ENCODE measurements at places on chromosomes 1 and 21.
A peak's percentile ranks its signal among the peaks of the same experiment; 100 is the strongest.

- no peak for DNase-seq
Observed at GRCh38 chr1:157133426-157133825, 4.8 kb downstream of the ETV3 start.

GRCh38 chr1:42777852-42778251, 6.9 kb upstream of the TMEM269 start:
- peak; percentile 56 for DNase-seq

- no peak for DNase-seq
Observed at GRCh38 chr1:41682845-41683625, 198.6 kb upstream of the EDN2 start.

- DNase-seq, result no peak
Observed at GRCh38 chr21:44424608-44425306, 30.6 kb upstream of the LRRC3 start.

DNA sequence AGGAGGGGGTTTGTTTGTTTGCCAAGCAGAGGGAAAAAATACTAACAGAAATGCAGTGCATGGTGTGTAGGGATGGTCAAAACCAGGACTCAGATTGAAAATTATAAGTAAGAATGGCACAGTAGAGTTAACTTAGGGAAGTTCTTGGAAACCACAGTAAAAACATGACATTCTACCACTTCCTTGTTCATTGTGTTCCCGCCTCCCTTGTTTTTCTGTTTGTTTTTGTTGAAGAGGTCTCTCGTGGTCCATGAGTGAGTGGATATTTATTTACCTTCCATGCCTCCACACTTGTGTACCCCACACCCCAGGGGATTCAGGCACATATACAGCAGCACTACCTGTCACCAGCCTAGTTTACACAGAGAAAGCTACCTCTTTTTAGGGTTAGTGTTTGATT, 69.6 kb downstream of the OLFML2B start:
- peak; percentile 19 for DNase-seq

GRCh38 chr1:1132956-1133750, 17.3 kb upstream of the C1orf159 start:
- DNase-seq, result no peak

DNA sequence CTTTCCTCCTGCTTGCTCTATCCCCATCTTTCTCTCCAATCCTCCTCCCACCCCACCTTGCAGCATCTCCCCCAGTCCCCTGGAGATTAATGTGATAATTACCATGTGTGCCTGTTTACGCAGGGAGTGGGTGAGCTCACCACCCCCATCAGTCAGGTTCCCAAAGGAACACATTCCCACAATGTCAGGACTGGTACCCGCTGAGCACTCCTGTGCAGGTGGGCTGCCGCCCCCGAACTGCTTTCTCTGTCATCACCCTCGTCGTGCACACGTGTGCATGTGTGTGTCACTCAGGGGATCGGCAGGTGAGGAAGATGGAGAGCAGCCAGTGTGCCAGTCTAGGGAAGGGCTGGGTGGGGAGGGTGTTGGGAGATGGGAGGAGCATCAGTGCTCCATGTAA, 163.4 kb downstream of the CACNA1E start:
- no peak for DNase-seq

GRCh38 chr1:32915766-32916706, 14.8 kb upstream of the TMEM54 start:
- no peak for DNase-seq

DNA sequence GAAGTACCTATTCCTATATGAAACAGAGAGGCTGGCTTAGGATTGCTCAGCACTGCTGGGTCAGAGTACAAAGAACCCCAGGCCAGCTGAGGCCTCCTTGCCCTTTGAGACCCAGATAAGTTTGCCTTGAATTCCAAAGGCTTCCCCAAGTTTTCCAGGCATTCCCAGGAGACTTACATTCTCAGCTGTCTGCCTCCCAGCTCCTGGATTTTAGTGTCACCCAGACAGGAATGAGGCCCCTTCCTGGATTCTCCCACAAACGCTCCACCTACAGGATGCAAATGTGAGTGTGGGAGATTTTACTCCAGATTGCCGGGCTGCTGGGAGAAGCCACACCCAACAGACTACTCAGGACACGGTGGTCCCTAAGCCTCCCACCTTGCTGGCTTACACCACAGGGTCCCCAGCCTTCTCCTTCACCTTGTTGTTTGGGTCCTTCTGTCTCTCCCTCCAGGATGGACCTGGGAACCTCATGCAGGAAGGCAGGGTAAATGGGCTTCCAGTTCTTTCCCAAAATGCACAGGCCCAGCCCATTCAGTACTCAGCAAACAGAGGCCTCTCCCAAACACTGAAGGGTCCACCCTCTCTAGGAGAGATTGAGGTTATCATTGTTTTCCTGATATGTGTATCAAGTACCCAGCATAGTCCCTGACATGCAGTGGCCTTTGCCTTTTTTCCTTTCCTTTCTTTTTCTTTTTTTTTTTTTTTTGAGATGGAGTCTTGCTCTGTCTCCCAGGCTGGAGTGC, 10.6 kb downstream of the RHBG start:
- no peak for DNase-seq

- no peak for DNase-seq
Observed at GRCh38 chr21:33028773-33029384, 3.1 kb downstream of the OLIG2 start.

GRCh38 chr1:171344473-171344820, 30.5 kb downstream of the FMO4 start:
- no peak for DNase-seq

DNA sequence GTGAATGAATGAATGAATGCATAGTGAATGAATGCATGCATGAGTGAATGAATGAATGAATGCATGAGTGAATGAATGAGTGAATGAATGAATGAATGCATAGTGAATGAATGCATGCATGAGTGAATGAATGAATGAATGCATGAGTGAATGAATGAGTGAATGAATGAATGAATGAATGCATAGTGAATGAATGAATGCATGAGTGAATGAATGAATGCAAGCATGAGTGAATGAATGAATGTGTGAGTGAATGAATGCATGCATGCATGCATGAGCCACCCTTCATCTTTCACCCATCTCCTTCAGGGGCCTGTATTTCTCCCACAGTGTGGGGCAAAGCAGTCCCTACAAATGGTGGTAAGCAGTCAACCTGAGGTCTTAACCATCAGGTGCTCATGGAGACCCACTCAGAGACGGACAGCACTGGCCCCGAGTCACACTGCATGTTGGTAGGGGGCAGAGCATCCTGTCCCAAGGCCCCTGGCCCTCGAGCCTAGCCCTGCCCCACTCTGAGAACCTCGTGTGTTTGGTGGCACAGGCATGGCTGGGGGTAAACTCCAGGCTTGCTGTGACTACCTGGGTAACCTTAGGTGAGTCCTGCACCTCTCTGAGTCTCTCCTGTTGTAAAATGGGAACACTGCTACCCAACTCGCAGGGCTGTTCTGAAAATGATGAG, 28.0 kb upstream of the PAX7 start:
- no peak for DNase-seq

DNA sequence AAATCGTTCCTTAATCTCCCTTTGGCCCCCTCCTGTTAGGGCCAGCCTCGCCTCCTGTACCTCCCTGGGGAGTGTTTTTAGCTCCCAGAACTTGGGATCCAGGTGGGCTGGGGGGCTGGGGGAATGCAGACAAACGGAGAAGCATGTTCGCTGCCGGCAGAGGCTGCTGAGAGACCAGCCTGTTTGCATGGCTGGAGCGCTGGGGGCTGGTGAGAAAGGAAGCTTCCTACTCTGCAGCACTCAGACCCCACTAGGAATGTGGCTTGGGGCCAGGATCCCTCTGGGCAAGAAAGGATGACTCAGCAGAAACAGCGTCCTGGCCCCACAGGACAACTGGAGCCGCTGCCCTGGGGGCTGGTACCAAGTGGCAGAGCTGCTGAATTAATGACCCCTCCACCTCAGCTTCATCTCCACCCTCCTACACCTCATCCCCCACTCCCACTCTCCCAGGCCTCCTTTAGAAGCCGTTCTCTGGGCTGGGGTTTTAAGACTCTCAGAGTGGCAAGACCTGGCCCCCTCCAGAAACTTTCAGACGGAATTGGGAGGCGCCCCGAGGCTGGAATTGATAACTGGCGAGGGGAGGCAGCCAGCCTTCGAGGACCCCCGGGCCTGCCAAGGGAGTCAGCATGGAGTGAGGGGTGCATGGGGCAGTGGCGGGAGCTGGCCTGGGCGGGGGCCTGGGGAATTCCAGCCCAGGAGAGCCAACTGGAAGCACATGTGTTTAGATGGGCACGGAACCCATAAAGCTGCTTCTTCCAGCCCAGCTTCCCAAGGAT, 28.5 kb upstream of the EPS8L3 start:
- peak; percentile 68 for DNase-seq

DNA sequence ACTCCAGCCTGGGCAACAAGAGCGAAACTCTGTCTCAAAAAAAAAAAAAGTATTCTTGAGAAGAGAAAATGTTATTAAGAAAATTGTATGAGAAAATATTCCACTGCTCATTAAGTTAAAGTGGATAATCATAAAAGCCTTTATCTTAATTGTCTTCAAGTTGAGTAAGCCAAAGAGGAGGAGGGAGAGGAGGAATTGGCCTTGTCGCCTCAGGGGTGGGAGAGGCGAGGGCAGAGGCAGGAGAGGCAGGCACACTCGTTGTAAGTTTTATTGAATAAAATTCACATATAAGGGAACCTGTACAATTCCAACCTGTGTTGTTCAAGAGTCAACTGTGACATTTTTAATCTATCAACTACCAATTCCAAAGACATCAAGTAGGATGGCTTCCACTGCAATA, 820.3 kb downstream of the USP25 start:
- no peak for DNase-seq

GRCh38 chr21:45410865-45411809, 6.2 kb downstream of the COL18A1 start:
- DNase-seq, result no peak

- peak; percentile 16 for DNase-seq
Observed at GRCh38 chr1:13764588-13765332, 64.8 kb downstream of the PRDM2 start.

GRCh38 chr1:150543500-150544143, 5.6 kb upstream of the ADAMTSL4 start:
- DNase-seq, result no peak

- DNase-seq, result peak; percentile 82
Observed at GRCh38 chr1:43381612-43382011, 8.0 kb downstream of the MED8 start.

- DNase-seq, result no peak
Observed at GRCh38 chr1:237133921-237134320, 91.9 kb downstream of the RYR2 start.

DNA sequence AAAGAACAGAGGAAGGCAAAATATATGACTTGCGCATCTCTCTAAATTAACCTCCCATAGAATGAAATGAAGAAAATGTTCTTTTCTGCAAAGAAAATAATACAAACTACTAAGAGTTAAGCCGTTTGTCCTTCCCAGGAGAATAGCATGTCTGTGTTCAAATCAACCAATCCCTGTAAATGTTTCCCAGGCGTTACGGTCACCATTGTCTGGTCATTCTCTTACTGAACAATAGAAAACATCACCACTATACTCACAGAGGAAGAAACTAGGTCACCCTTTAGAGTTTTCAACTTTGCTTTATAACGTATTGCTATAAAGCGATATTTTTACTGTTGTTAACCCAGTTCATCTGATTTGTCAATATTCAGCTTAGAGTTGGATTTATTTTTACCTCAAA, 34.1 kb downstream of the COL11A1 start:
- no peak for DNase-seq

GRCh38 chr1:228337031-228337564, 69.5 kb downstream of the TRIM11 start:
- no peak for DNase-seq

DNA sequence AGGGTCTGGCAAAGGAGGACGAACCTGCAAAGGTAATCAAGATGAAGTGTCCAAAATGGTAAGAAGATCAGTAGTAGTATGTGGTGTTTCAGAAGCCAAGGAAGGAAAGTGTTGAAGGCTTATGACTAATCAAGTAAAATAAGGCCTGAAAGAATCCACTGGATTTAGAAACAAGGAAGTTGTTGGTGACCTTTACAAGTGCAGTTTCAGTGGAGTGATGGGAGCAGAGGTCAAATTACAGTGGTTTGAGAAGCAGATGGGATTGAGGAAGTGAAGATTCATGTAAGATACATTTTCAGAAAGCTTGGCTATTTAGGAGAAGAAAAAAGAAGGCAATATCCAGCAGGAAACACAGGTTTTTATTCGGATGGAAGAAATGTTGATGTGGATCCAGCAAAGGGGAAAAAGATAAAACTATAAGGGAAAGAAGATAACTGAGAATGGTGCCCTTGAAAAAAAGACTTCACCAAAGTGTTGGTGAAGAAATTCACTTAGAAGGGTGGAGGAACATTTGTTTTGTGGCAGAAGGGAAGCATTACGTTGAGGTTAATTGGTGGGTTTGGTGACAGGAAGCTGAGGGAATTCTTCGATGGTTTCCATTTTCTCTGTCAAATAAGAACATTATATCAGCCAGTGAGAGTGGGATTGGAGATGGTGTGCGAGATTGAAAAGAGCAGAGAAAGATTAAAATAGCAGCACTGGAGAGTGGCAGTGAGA, 2.1 kb downstream of the ARMH1 start:
- peak; percentile 94 for DNase-seq

DNA sequence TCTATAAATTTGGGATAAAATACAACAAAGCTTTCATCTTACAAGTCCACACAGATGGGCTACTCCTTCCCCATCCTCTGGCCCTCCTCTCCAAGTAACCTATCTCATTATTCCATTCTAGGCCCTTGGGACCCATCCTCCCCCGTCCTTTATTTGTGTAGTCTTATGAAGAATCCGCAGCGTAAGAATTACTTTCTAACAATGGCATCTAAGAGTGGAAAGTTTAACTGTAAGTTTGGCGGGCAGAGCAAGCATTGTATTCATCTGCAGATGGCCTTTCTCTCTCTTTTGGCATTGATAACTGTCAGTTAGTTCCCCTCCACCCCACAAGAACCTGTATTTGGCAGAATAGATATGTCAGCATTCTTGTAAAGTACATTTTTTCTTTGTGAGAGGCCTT, 91.9 kb upstream of the TSPAN2 start:
- no peak for DNase-seq

- peak; percentile 9 for DNase-seq
Observed at GRCh38 chr1:30525971-30526651, 197.3 kb downstream of the MATN1 start.

- no peak for DNase-seq
Observed at GRCh38 chr1:25019337-25020172, 89.5 kb upstream of the RUNX3 start.

- DNase-seq, result no peak
Observed at GRCh38 chr1:216531263-216532239, 108.3 kb upstream of the USH2A start.

GRCh38 chr1:154998201-154998780, 4.3 kb upstream of the ZBTB7B start:
- DNase-seq, result peak; percentile 32

GRCh38 chr1:65265651-65266351, 43.5 kb upstream of the DNAJC6 start:
- DNase-seq, result no peak

DNA sequence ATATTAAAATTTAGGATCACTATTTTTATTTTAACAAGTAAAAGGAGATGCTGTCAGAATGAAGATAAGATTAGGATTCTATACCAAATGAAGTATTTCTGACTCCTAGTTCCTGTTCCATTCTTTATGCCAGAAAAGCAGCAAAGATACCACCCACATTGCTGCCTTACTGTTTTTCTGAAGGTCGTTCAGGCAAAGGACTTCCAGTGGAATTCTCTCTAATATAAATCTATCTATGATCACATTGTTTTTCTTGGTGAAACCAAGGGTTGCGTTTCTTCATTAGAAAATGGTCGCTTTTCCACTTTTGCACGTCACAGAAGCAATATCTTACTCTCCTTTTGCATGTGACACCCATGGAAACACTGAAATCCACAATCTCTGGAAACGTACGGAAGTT, 594.8 kb upstream of the ADGRL2 start:
- no peak for DNase-seq

All from NB4 (cell line).